ENCODE measurements at places on chromosomes 6 and 20.

GRCh38 chr6:2036710-2037023 is 208.7 kb downstream of the GMDS start:
- DNase-seq: no peak

- DNase-seq: peak; percentile 86
These were observed 59.4 kb upstream of the CITED2 start for GRCh38 chr6:139433631-139434419.

DNA sequence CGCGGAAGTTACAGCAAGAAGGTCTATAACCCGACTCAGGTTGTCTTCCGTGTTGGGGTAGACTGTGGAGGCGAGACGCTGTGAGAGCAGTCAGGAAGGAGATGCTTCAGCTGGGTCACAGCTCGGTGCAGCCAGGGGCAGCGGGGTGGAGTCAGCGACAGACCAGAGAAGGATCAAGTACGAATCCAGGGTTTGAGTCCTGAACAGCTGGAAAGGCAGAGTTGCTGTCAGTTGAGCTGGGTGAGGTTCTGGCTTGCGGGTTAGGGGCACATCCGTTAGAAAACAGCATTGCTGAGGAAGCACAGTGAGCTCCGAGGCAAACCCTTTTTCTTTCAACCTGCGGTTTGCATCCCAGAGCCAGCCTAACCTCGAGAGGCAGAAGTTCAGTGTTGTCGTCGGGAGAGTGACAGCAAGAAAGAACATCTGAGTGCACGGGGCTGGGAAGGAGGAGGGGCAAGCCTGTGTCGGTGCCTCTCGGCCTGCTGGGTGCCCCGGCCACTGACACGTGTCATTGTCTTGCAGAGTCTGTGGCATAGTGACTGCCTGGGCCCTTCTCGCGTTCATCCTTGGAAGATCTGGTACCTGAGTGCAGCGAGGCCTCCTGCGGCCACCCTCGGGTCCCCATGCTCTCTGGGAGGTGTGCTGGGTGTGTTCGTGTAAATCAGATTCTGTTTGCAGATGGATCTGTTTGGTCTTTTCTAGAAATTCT is 20.0 kb downstream of the PNLDC1 start:
- DNase-seq: peak; percentile 94

GRCh38 chr6:37765182-37765775 is 54.2 kb upstream of the ZFAND3 start:
- DNase-seq: no peak

DNA sequence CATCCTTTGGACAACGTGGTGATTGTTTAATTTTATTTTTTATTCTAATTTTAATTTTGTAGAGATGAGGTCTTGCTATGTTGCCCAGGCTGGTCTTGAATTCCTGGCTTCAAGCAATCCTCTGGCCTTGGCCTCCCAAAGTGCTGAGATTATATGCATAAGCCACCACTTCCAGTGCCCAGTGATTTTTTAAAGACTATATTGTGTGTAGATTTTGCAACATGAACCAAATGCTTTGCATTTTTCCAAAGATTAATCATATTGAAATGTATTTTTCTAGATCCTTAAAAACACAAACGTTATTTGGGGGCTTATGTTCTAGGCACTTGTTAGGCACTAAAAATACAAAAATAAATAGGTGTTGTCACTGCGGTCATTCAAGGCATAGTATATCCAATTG is 117.6 kb upstream of the CCN2 start:
- no peak for DNase-seq

Measured in AML-193 (cell line).